ENCODE measurements at places on chromosomes 12 and 14.

DNA sequence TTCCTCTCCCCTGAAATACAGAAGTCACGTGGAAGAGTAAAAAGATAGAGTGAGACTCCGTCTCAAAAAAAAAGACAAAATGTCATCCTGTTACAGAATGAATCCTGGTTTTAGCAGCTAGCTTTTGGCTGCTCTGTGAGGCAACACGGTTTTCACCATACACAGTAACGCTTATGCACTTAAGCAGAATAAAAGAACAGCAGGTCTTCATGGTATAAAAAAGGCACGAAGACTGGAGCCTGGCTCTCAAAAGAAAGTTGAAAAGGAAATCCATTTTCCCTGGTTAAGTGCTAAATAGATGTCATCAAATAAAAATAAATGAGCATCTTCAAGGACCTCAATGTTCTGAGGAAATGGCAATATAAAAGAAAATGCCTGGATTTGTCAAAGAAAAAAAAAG, 444.1 kb downstream of the IPO8 start:
- no peak for DNase-seq

GRCh38 chr12:111268738-111269572, 99.9 kb downstream of the PHETA1 start:
- no peak for DNase-seq

DNA sequence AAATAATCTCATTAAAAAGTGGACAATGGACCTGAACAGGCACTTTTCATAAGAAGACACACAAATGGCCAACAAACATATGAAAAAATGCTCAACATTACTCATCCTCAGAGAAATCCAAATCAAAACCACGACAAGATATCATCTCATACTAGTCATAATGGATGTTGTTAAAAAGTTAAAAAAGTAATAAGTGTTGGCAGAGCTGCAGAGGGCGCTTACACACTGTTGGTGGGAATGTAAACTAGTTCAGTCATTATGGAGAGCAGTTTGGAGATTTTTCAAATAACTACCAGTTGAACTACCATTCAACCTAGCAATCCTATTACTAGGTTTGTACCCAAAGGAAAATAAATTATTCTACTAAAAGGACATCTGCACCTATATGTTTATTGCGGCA, 47.2 kb downstream of the FOXG1 start:
- DNase-seq, result no peak

GRCh38 chr14:62674563-62675237, 370.6 kb downstream of the KCNH5 start:
- peak; percentile 6 for DNase-seq

DNA sequence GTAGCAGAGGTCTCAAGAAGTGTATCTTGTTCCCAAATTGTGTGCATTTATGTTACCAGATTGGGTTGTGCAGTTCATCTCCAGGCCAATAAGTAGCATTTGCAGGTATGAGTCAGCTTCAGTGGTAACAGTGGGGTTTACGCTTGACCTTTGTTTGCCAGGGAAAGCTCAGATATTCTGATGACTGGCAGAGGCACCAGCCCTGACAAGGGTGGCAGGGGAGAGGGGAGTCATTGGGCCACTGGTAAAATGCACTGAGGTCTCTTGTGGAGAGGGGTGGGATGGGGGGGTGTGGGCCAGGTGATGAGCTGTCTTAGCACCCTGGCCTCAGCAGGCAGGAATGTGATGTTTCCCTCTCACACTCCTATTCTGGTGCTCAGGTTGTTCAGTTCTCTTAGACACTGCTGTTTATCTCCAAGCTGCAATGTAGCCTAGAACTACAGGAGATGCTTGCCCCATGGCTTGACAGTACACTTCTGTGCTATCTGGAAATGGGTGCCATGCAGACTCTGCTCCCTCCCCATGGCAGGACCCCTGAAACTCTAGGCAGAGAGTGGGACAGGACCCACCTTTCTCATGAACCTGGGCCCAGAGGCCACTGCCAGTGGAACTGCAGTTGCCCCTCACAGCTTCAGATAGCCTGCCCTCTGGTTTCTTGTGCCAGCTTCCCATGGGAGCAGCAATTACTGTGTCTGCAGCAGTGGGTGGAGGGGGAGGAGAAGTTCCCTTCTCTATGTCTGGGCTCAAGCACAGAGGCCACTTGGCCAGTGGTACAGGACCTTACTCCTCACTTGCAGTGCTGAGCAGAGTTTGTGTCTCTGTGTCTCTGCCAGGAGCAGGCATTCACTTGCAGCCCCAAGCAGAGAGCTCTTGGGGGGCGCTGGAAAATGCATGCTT, 31.9 kb downstream of the USP15 start:
- DNase-seq, result no peak

- no peak for DNase-seq
Measured at GRCh38 chr12:19128485-19128884, 1.0 kb upstream of the PLEKHA5 start.
